ENCODE measurements at places on chromosomes 7 and 10.

DNA sequence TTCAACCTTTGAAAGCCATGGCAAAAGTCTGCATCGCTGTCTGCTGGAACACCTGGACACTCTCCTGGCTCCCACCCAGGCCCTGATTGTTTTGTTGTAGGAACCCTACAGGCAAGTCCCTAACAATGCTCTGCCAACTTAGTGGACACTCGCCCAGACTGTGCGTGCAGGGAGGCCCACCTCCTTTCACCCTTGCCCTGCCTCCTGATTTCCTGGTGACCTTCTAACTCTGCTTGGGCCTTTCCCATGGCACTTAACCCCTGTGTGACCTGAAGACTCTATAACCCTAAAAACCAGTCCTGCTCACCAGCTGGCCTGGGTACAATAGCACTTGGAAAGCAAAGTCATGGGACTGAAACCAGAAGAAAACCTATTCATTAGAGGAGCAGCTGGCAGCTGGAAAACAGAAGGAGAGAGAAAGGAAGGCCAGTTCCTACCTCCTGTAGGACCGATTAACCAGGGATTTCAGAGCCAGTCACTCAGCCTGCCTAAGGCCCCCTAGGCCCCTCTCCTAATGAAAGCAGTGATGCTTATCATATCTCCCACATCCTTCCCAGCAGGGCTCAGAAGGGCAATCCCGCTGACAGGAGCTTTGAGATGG is 82.7 kb upstream of the KMT2E start:
- no peak for DNase-seq

- DNase-seq: no peak
Observed at GRCh38 chr7:36625247-36625646, 99.0 kb downstream of the AOAH start.

DNA sequence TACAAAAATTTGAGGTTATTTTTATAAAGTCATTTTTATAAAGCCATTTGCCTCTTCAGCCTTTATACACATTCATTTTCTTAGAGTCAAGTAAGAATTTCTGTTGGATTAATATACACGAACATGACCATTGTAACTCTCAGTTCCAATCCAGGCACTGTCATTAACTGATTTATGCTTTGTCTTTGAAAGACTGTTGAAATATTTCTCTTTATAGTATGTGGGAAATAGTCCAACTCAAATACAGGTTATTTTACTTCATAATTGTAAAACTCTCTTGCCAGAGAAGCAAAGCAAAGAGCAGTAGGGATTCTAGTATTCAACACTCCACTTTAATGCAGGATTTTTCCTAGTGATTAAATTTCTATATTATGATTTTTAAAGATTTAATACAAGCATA is 36.5 kb upstream of the PAPSS2 start:
- no peak for DNase-seq

DNA sequence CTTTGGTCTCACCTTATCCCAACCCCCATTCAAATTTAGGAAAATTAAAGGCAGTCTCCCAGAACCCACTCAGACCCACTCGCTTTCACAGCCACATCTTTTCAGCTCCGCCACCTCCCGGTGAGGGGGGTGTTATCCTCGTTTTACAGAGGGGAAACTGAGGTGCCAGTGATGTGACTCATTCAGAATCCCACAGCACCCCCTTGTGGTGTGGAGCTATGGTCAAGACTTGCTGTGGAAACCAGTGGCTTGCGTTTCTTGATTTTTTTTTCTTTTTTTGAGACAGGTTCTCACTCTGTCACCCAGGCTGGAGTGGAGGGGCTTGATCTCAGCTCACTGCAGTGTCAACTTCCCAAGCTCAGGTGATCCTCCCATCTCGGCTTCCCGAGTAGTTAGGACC is 27.6 kb downstream of the SLC35G1 start:
- DNase-seq: peak; percentile 10

- no peak for DNase-seq
Observed at GRCh38 chr7:157437519-157438061, 100.8 kb downstream of the DNAJB6 start.

DNA sequence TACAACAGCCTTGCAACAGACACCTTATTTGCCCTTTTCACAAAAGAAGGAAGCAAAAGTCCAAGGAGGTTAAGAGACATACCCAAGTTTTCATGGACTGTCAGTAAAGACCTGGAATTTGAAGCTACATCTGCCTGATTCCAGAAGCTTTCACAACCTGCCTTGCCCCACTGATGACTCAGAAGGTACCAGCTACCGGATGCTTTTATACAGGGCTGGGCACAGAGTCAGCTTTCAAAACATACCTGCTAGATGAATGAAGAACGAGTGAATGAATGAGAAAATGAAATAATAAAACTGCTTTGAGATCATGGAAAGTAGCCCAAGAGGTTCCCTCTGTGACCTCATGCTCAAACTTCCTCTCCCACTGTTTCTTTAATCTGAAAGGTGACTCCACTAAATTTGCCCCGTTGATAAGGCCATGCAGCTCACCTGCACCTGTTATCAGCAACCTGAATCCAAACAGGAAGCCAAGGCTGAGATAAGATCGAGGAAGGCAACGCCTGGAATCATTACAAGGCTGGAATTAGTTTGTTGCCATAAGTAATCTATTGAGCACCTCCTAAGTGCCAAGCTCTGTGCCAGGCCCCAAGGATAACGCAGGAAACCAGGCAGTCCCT is 151.5 kb downstream of the WDR11 start:
- DNase-seq: no peak

DNA sequence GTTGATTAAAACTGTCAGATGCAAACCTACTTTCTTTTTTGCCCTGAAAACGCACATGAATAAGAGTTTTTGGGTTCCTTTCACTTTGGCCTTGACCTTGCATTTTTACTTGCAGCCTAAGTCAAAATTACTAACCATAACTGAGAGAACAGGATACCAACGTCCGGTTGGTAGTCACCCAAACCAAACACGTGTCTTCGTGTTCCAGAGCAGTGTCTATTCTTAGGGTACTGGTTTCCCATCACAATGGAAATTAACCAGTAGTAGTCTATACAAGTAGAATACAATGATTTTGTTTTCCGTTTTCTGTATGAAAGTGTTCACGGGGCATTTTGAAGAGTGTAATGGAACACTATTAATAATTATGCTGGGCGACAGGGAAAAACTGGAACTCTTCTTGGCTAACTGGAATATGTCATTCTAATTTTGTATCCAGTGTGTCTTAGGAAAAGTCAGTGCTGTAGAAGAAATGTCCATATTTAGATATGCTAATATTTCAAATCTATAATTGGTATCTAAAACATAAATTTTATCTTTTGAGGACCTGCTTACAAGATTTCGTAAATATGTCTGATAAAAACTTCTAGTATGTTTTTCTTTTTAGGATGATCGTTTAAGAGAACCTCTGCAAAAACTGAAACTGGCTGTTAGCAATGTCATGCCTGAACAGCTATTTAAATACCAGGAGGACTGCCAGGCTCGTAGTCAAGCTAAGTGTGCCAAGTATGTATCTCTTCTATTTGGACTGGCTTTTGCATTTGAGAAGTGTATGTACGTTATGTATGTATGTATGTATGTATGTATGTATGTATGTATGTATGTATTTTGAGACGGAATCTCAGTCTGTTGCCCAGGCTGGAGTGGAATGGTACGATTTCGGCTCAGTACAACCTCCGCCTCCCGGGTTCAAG is 40.9 kb downstream of the UBN2 start:
- no peak for DNase-seq

GRCh38 chr10:102132193-102132562 is 662 bp upstream of the PPRC1 start:
- no peak for DNase-seq

GRCh38 chr7:128177768-128178550 is 63.1 kb upstream of the LEP start:
- no peak for DNase-seq

DNA sequence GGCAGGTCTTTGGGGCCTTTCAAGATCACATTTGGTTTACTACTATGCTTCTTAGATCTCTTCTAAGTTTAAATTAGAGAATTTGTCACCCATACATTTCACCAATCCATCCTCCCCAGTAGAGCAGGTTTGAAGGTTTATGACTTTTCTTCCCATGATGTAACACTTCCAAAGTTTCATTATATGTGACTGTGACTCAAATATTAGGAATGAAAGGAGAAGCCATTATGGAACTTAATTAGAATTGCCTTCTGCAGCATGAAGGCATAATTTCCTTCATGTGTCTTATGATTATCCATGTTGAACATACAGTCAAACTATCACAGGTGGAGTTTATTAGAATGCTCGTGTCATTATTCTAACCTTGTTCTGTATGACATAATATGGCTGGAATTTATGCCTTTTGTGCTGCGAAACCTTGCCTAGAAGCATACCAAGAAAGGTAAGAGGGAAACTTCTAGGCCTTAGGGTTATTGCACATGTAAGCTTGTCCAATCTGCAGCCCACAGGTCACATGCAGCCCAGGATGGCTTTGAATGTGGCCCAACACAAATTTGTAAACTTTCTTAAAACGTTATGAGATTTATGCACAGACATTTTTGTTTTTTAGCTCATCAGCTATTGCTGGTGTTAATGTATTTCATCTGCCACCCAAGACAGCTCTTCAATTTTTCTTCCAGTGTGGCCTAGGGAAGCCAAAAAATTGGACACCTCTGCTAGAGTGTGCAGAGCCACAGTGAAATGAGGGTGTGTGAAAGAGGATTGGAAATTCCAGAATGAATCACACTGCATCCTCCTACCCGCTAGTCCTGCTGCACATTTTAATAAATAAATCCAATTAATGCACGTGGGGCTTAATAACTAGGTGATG is 133.6 kb downstream of the TMEM26 start:
- no peak for DNase-seq
